ENCODE measurements at places on chromosomes 2 and 18.

DNA sequence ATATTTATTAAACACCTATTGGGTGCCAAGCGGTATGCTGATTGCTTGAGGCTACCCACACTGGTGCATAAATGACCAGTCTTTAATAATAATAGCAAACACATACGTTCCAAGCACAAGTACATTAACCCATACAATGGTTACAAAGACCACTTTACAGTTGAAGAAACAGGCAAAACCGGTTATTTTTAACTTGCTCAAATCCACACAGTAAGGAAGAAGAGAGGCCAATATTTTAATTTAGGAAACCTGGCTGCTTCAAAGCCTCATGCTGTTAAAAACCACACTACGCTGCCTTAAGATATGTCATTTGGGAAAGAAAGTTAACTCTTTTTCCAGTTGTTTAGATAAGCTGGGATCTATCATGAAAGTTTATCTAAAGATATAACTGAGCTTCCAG lies 2.4 kb upstream of the IMPA2 start:
- DNase-seq = no peak

DNA sequence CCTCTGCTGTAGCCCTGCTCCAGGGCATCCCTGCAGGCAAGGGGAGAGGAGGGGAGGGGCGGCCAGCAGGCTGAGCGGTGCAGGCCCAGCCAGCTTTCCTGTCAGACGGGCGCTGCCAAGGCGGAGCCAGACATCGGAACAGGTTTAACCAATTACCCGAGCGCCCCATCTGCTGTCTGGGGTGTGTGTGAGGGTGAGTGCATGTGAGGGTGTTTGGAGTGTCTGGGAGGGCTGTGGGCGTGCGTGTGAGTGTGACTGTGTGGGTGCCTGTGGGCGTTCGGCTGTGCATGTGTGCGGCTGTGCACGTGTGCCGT lies 20.0 kb downstream of the EMX1 start:
- DNase-seq = no peak

DNA sequence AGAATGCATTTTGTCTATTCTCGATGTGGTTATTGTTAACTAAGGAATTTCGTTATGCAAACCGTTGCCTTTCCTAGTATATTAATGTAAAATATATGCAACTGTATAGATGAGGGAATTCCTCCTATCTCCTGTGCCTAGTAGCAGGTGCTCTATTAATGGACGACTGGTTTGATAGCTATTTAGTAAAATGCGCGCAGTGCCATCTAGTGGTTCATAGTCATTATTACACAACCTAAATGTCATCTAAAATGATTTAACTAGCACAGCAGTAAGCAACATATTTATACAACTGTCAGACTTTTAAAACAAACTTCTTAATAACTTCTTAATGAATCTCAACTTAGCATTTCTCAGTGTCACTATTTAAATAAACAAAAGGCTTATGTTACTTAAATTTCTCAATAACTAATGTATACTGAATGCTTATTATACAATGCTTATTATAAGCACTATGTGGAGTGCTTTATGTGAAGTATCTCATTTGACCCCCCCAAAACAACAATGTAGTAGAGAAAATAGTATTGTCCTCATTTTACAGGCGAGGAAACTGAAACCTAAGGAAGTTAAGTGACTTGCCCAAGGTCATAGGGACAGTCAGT lies 77.9 kb downstream of the DTNA start:
- no peak for DNase-seq

GRCh38 chr2:8565399-8566154 lies 116.3 kb upstream of the ID2 start:
- DNase-seq = no peak

GRCh38 chr2:160493227-160494028 lies at the start of gene RBMS1:
Gene RBMS1, minus strand, starts transcription at chr2:160493807. Its CDS starts 444 bp downstream, at chr2:160493363.
- DNase-seq = peak; percentile 79

GRCh38 chr2:153417077-153417476 lies 61.5 kb downstream of the RPRM start:
- no peak for DNase-seq

DNA sequence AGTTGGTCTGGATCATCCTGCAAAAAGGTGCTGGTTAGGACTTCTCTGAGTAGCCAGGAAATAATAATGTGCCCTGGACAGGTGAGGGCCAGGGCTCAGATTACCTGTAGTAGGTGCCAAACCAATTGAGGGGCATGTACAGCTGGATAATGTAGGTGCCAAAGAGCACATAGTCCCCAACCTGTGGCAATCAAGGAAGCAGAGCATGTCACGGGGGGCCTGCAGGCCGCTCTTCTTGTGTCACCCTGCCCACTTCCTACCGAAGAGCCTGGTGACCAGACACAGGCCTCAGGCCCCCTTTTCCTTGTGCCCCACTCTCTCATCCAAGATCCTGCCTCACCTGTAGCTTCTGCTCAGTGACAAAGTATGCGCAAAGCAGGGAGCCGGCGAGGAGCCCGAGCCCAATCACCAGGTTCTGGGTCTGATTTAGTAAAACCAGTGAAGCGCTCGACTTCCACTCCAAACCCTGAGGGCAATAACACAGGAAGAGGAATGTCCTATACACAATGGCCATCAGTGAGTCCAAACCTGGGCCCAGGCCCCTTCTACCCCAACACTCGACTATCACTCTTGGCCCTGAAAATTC lies 5.2 kb downstream of the ABCB6 start:
- no peak for DNase-seq

GRCh38 chr2:9288233-9288632 lies 81.6 kb downstream of the ASAP2 start:
- DNase-seq = no peak

DNA sequence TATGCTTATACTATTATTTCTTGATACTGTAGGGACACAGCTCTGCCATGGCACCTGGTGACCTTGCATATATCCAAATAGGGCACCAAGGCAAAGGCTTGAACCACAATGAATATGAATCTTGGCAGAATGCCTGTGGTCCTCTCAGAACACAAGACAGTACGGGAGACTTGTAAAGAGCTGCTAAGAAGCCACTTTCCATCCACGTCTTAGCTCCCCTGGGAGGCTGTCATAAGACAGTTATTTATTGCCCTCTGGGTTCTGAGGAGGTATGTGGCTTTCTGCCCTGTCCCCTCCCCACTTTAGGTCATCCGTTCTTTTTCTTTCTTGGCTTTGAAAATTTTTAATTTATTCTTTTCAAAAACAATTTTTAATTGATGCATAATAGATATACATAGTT lies 29.8 kb upstream of the MRPL33 start:
- DNase-seq = no peak

All from right kidney (tissue), 9 donors.